ENCODE measurements at places on chromosomes 6 and 20. TPM values are rescaled to one million over a fixed set of nuclear protein-coding genes. Genes with fewer than 3 reads are reported as not detected.
A peak's percentile ranks its signal among the peaks of the same experiment; 100 is the strongest.

DNA sequence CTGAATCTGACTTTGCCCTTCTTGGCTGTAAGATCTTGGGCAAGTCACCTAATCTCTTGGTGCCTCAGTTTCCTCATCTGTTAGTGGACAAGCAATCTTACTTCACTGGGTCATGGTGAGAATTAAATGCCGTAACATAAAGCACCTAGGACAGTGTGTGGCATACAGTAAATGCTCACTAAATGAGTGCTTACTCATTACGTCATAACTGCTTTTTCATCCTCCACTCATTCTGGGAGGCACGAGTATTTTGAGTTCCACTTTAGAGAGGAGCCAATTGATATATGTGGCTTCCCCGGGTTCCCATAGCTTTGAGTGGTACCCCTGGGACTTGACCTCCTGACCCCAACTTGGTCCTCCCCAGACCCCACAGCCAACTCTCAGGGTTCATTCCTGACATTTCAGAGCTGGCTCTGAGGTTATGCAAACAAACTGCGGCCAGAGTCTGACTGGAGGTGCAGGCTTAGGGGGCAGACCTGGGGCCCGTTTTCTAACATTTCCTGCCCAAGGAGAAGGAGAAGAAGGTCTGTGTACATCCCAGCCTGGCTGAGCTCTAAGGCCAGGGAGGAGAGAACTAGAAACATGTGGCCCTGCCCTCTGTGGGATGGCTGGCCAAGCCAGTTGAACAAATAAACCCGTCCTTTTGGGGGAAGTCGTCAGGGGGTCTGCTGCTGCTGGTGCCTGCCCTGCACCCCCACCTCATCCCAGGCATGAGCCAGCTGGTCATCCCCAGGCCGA lies 5.8 kb downstream of the ANGPT4 start:
- H3K4me3 ChIP-seq = no peak overlapping the region
- no peaks in the 10 kb centered on the region for H3K36me3 ChIP-seq
- H3K27ac ChIP-seq = no peak overlapping the region
- H3K27me3 ChIP-seq = peaks cover 9% of the 10 kb centered on the region

DNA sequence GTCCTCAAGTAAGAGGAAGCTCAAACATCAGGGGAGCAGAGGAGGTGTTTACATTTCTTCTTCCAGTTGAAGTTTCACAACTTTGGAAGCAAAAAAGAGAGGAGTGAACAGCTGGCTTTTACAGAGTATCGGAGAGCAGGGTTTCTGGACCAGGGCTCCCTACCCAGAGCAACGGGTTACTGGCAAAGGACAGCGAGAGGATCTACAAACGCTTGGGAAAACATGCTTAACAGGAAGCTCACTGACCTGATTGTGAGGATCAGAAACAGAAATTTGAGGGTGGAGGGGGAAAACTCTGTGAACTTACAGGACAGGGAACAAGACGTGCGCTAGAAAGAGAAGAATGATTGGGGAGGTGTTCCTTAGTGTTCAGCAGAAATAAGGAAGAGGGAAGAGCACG lies 85.7 kb upstream of the TAB2 start:
- peaks cover 24% of the 10 kb centered on the region for H3K4me1 ChIP-seq
- H3K27ac ChIP-seq = no peak overlapping the region
- H3K4me3 ChIP-seq = no peak overlapping the region
- no peaks in the 10 kb centered on the region for H3K36me3 ChIP-seq

DNA sequence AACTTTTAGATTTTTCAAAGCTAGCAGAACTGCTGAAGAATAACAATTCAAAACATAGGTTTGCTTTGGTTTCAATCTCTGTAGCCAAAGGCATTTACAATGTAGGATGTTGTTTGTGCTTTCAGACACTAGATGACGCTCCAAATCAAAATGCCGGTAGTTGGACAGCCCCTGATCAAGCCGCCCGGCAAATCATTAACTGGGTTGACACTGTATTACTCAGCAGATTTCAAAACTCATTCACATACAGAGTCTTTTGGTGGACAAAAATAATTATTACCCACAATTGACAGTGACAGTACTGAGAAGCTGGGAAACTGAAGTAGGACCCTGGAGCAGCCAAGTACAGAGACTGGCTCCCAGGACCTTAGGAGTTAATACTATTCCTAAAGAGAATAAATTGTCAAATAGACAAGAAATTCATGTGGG lies 21.3 kb upstream of the HFE start:
- peak overlapping the region; percentile 71 for H3K27ac ChIP-seq
- peaks cover 22% of the 10 kb centered on the region for H3K4me1 ChIP-seq
- peak overlapping the region; percentile 12 for H3K4me3 ChIP-seq
- H3K27me3 ChIP-seq = no peaks in the 10 kb centered on the region

DNA sequence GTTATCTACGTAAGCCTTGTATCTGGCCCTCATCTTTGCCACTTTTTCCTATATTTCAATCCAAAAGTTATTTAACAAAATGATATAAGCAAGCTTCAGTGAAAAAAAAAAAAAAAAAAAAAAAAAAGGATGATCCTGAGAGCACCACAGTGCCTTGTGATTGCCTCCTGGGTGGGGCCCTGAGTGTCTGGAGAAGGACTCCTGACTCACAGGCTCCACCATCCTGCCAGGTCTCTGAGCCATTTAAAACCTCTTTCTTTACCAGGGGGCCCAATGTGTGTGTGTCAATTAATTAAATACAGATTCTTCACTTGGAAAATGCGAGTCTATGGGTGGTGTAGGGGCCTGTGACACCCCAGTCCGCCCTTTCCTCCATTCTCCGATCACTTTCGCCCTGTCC lies 105.2 kb downstream of the SMOC2 start:
- H3K27ac ChIP-seq = no peak overlapping the region
- DNase-seq = no peak
- peaks cover 6% of the 10 kb centered on the region for H3K27me3 ChIP-seq
- no peak overlapping the region for H3K4me3 ChIP-seq

DNA sequence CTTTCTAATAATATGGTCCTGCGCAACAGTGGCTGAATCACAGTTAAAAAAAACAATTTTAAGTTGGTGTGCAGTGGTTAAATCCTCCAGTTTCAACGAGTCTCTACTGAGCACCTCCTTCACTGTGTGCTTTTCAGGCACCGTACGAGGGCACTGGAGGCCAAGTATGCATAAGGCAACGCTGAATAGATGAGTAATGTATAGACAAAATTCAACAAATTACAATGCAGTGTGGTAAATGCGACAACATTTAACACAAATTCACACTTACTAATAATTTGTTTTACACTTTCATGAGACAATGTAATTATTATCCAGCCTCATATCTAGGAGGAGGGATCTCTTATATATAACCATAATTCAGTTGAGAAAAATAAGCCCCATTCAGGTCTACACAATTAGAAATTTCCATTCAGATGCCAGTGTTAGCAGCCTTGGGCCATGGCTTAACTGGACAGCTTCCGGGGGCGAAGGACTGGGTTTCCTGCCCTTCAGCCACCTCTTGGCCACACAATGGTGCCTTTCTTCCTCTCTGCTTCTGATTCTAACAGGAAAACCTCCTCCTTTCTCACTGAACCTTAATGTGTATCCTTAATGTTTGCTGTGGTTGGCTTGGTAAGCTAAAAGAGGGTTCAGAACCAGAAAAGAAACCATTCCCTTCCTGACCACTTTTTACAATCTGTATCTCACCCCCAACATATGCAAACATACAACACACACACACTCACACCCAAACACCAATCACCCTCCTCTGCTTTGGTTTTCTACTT lies 51.9 kb downstream of the B4GALT5 start:
- peak; percentile 82 for DNase-seq
- peak overlapping the region; percentile 54 for H3K27ac ChIP-seq
- H3K36me3 ChIP-seq = peaks cover 2% of the 10 kb centered on the region
- H3K4me3 ChIP-seq = no peak overlapping the region

DNA sequence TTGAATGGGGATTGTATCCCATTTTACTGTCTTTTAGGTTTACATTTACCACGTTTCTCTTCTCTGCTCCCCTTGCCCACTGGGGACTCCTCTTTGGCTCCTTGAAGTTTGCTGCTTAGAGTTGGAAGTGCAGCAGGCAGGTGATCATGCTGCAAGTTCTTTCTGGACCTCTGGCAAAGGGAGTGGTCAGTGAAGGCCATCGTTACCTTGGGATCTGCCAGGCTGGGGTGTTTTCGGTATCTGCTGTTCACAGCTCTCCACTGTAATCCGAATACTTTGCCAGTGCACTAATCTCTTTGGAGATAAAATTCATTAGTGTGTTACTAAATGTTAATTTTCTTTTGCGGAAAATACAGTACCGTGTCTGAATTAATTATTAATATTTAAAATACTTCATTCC lies 9.1 kb upstream of the EFCAB8 start:
- H3K4me1 ChIP-seq = no peaks in the 10 kb centered on the region
- H3K27ac ChIP-seq = no peak overlapping the region
- H3K36me3 ChIP-seq = peaks cover 66% of the 10 kb centered on the region
- DNase-seq = no peak
- H3K27me3 ChIP-seq = no peaks in the 10 kb centered on the region
- H3K4me3 ChIP-seq = no peak overlapping the region

DNA sequence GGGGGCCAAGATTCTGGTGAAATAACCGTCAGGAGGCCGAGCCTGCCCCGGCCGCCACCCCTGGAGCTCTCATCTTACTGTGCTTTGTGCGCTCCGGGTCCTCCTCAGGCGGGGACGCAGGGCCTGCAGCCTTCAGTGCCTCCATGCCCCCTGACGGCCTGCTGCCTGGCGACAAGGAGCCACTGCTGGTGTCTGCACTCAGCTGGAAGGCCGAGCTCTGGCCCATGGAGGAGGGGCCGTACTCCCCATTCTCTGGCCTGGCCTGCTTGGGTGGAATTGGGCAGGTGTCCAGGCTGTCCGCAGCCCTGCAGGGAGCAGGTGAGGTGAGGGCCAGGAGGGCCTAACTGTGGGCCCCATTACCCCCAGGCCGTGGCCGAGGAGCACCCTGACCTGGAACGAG lies 5.3 kb downstream of the ZNF512B start:
- H3K27me3 ChIP-seq = no peaks in the 10 kb centered on the region
- DNase-seq = no peak
- peaks cover 62% of the 10 kb centered on the region for H3K36me3 ChIP-seq
- no peak overlapping the region for H3K4me3 ChIP-seq
- H3K4me1 ChIP-seq = peaks cover 13% of the 10 kb centered on the region

DNA sequence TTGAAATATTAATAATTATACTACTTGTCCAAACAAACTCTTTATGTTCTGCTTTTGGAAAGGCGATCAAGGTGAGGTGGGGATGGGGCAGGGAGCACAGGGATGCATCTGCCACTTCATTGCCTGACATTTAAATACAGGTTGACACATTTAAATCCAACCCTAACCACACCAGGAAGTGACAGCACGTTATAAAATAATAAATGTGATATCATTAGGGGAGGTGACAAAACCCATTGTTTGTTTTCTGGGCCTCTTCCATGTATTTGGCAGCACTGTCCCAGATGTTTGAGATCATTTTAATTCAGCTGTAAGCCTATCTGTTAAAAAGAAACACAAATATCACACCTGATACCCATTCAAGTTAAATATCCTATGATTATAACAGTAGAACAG lies 342.4 kb upstream of the ARID1B start:
- no peak overlapping the region for H3K27ac ChIP-seq
- no peak overlapping the region for H3K4me3 ChIP-seq

- peak overlapping the region; percentile 93 for H3K27ac ChIP-seq
- no peaks in the 10 kb centered on the region for H3K36me3 ChIP-seq
- H3K27me3 ChIP-seq = peaks cover under 1% of the 10 kb centered on the region
- H3K4me1 ChIP-seq = peaks cover 85% of the 10 kb centered on the region
- H3K4me3 ChIP-seq = peak overlapping the region; percentile 27
- no peak for DNase-seq
Observed at GRCh38 chr6:30207619-30208295, 5.4 kb downstream of the TRIM26 start.

RIMS1 gene
- not detected for total RNA-seq

C4B gene
- total RNA-seq = 67.2 TPM

Data from HepG2 (cell line).